ENCODE measurements at places on chromosomes 5 and 9. TPM values are rescaled to one million over a fixed set of nuclear protein-coding genes. Genes with fewer than 3 reads are reported as not detected.

The SPATA31A3 gene
- total RNA-seq: not detected

The TMC1 gene
- total RNA-seq: 0.02 TPM

The DRD1 gene
- total RNA-seq: 0.05 TPM

The EQTN gene
- total RNA-seq: not detected

The CDX1 gene
- not detected for total RNA-seq

The CATSPER3 gene
- 0.15 TPM for total RNA-seq

The ACOT12 gene
- not detected for total RNA-seq

Measured in A549 treated with AZD2906 at 1 μM for 4 hours (cell line).